ENCODE measurements at places on chromosomes 1 and 21. TPM values are rescaled to one million over a fixed set of nuclear protein-coding genes. Genes with fewer than 3 reads are reported as not detected.

Gene ZC3H12A
- total RNA-seq = 13.0 TPM

Gene LRRC40
- 16.5 TPM for total RNA-seq

DNA sequence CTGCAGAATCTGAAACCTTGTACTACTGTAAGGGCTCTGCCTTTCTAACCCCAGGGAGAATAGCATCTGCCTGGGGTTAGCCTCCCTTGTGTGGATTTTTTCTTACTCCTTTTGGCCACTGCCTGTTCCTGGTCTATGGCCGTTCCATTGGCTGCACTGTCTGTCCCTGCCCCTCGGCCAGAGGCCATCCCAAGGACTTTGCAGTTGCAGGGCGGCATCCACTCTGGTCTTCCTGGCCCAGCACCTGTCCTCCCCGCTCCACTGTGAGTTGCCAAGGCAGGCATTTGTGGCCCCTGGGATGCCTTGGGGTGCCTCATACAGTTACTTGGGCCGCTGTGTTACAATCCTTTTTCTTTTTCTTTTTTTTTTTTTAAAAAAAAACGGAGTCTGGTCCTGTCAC lies 45.8 kb downstream of the PDE9A start:
- DNase-seq = no peak

Gene NHLH1
- total RNA-seq = under 0.01 TPM

GRCh38 chr1:1664941-1665814 lies 6.4 kb upstream of the CDK11B start:
- peak; percentile 60 for DNase-seq

Gene CITED4
- total RNA-seq = 1.2 TPM

Gene OR2L13
- total RNA-seq = not detected

GRCh38 chr1:119141020-119141424 lies 569 bp upstream of the WARS2 start:
- no peak for DNase-seq

GRCh38 chr1:192104852-192105251 lies 53.4 kb upstream of the RGS18 start:
- DNase-seq = peak; percentile 10

GRCh38 chr1:112866151-112866550 lies 89.8 kb downstream of the SLC16A1 start:
- DNase-seq = peak; percentile 91

DNA sequence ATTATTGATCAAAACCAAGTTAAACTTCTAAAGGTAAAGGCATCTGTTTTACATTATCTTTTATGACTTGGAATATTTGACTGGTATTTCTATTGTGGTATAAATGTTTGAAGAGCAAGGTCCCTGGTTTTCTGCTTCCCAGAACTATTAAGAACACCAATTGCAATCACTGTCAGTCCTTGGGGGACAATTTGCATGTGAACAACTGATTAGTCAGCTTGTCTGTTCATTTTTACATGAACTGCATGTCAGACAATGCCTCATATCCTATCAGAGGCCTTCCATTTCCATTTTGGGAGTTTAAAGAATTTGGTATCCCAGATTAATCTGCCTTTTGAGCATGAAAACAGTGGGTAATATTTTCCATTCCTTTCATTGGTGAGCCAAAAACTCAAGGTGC lies 654.9 kb upstream of the USP24 start:
- DNase-seq = no peak

GRCh38 chr21:26087223-26087918 lies 83.2 kb downstream of the APP start:
- DNase-seq = no peak

- peak; percentile 39 for DNase-seq
Measured at GRCh38 chr1:1687846-1688245, 4.7 kb downstream of the SLC35E2B start.

Gene CXADR
- total RNA-seq = 0.36 TPM

- DNase-seq = no peak
Measured at GRCh38 chr1:167373986-167374385, 144.3 kb downstream of the CD247 start.

Gene PHACTR4
- total RNA-seq = 12.7 TPM

GRCh38 chr1:29264773-29265389 lies 28.6 kb downstream of the PTPRU start:
- DNase-seq = peak; percentile 82

DNA sequence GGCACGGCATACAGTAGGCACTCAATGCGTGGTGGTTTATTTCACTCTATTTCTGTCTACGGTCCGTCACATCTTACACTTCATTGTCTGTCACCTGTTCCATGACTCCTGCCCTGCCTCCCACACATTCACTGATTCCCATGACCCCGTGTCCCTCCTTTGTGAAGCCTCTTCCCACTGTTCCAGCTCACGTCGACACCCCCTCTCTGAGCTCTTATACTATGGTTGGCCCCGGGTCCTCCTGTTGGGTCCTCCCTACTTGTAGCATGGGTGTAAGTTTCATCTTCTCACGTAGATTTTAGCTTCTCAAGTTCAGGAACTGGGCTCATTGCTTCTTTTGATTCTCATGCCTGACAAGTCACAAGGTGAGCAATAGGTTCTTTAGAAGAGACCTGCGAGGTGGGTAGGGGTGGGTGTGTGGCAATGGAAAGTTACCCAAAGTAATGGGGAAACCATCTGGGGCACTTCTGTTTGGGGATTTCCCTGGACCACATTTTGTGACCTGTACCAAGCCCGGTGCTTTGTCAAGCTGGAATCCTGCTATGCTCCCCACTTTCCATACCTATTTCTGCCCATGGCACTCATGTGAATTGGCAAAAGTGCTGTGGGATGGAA lies 22.1 kb upstream of the IL10 start:
- peak; percentile 8 for DNase-seq

Gene TLCD4
- total RNA-seq = 2.4 TPM

DNA sequence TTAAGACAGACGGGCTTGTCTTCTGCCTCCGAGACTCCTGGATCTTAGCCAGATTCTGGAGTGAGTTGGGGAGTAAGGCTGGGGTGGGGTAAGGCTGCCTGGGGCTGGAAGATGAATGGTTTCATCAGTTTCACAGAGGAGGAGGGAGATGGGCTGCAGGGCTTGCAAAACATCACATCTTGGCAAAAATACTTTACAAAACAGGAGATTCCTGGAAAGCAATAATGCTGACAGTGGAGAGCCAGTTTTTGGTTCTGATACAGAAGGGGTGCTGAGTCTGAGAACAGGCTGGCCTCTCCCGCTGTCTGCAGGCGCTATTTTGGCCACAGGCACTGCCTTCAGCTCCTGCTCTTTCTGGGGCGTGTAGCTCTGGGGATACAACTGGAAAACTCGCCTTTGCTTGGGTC lies 83.4 kb upstream of the KCNE2 start:
- DNase-seq = no peak

Gene DISP1
- total RNA-seq = 4.3 TPM

GRCh38 chr21:41411449-41412089 lies 14.5 kb upstream of the MX1 start:
- DNase-seq = no peak

Gene GUCA2B
- total RNA-seq = not detected

DNA sequence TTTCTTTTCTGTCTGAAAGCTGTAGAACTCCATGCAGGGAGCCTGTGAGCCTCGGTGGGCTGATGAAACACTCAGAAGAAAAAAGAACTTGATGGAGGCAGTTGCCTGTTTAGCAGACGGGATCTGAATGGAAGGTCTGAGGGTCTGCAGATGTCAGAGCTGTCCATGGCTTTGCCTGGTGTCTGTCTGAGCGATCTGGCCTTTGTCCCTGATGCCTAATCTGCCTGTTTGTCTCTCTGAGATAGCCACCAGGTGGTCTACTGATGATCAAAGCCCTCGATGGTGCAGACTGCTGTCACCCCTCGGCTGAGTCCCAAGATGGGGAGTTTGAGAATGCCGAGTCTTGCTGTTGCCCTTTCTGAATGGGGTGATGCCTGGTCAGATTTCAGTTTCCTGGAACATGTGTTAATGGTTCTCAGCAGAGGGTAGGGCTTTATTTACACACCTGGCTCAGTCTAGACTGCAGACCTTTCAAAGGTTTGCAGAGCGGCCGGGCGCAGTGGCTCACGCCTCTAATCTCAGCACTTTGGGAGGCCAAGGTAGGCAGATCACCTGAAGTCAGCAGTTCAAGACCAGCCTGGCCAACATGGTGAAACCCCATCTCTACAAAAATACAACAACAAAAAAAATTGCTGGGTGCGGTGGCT lies 90.4 kb downstream of the KIF26B start:
- DNase-seq = no peak

- DNase-seq = no peak
Measured at GRCh38 chr21:25133939-25134338, 473.3 kb downstream of the MRPL39 start.

Gene ESRRG
- total RNA-seq = not detected

DNA sequence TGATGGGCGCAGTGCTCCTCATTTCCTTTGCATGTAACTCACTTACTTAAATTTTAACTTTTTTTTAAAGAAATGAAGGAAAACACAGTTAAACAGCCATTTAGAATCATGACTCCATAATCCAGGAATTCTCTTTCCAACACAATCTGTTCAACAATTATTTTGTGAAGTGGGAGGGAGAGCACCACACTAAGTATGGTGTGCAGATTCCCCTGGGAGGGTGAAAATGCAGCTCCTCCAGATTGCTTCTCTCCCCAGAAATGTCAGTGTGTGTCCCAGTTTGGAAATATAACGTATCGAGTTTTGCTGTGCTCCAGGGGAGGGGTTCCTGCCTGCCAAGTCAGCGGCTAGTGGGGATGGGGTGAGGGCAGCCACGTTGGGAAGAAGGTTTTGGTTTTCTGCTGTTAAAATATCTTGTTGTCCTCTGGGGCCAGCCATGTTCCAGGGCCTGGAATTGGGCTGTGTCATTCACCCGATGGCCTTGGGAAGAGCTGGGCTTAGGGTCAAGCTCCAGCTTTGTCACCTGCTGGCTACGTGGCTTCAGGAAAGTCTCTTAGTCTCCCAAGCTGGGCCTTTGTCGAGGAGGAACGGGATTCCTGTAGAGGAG lies 17.3 kb upstream of the DISP3 start:
- peak; percentile 73 for DNase-seq

GRCh38 chr1:1613509-1614082 lies 1.7 kb upstream of the MIB2 start:
- no peak for DNase-seq

- DNase-seq = peak; percentile 0
Measured at GRCh38 chr1:81542196-81542595, 258.5 kb upstream of the ADGRL2 start.

Gene IVL
- not detected for total RNA-seq

- DNase-seq = no peak
Measured at GRCh38 chr1:183850852-183851251, 45.9 kb downstream of the RGL1 start.

DNA sequence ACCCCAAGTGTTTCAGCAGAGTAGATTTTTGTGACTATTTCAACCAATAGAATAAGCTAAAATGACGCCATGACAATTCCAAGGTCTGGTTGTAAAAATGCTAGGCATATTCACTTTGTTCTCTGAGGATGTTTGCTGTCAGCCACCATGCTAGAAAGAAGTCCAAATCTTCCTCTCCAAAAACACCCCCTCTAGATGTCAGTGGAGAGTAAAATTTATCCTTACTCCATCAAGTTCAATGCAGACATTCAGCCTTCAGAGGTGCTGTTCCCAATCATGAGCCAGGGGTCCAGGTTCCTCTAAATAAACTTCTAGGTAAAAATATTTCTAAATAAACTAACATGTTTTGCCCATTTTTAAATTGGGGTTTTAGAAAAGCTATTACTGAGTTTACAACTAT lies 395.4 kb upstream of the ADAMTS5 start:
- DNase-seq = no peak

Gene KRTAP10-11
- total RNA-seq = not detected

GRCh38 chr1:65056234-65056633 lies 89.9 kb upstream of the JAK1 start:
- DNase-seq = no peak

DNA sequence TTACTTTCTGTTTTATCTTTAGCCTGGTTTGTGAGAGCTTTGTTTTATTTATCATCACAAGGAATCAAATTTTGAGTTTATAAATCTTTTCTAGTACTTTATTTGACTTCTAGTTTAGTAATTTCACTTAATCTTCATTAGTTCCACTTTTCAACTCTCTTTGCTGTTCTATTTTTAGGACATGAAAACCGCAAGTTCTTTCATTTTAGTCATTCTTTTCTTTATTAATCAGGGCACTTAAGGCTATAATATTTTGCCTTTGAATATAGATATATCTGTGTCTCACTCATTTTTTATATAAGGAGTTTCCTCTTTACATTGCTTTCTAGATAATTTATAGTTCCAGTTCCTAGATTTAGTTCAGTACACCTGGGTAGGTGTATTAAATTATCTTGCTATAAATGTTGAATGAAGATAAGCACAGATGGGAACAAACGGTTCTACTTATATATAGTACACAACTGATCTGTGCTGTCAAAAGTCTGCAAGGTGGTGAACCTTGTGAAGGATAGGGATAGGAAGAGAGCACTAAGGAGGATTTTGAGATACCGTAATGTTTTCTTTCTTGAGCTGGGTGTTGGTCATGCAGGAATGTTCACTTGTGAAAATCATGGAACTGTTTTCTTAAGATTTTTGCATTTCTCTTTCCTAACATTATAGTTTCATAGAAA lies 402.3 kb downstream of the RYR2 start:
- no peak for DNase-seq

GRCh38 chr1:202376247-202376646 lies 27.7 kb downstream of the PPP1R12B start:
- DNase-seq = no peak

Gene CD48
- total RNA-seq = not detected

Gene LCE2A
- total RNA-seq = not detected

DNA sequence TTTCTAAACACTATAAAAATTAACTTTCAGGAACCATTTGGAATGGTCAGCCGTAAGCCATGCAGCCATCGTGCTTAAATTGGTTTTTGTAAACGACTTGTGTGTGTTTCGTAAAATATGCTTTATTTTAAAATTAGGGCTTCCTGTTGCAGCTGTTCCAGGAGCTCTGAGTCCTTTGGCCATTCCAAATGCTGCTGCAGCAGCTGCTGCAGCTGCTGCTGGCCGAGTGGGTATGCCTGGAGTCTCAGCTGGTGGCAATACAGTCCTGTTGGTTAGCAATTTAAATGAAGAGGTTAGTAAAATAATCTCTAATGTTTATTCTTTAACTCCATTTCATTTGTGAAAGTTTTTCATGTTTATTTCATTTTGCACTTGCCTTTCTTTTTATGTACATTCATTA lies 83.1 kb downstream of the PTBP2 start:
- DNase-seq = no peak

Gene UQCRHL
- total RNA-seq = 1.1 TPM

Gene CFHR2
- not detected for total RNA-seq

DNA sequence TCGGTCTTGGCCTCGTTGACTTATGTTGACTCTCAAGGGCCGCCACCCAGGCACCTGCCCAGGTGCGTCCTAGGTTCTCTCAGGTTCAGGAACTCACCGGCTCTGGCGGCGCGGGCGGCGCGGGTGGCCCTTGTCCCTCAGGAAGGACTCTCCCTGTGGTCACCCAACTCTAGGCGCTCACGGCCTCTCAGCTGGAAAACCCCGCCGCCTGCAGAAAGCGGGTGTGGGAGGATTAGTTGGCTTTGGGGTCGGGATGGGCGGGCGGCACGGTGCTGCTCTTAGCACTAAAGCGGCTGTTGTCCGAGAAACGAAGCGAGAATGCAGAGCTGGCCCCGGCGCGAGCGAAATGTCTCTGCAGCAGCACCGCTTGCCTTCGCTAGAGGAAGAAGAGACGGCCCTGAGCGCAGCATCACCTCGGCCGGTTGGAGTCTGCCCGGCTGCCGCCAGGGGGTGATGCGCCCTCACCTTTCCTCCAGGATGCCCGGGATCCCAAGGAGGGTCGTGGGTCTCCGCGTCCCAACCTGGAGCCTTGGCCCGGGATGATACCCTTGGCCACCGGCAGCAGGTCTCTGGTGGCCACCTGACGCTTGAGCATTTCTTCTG lies 8.1 kb upstream of the TADA1 start:
- DNase-seq = peak; percentile 67

Gene TAL1
- total RNA-seq = not detected
